NAMALWA (cell line): ENCODE measurements at places on chromosomes 11 and 22.

DNA sequence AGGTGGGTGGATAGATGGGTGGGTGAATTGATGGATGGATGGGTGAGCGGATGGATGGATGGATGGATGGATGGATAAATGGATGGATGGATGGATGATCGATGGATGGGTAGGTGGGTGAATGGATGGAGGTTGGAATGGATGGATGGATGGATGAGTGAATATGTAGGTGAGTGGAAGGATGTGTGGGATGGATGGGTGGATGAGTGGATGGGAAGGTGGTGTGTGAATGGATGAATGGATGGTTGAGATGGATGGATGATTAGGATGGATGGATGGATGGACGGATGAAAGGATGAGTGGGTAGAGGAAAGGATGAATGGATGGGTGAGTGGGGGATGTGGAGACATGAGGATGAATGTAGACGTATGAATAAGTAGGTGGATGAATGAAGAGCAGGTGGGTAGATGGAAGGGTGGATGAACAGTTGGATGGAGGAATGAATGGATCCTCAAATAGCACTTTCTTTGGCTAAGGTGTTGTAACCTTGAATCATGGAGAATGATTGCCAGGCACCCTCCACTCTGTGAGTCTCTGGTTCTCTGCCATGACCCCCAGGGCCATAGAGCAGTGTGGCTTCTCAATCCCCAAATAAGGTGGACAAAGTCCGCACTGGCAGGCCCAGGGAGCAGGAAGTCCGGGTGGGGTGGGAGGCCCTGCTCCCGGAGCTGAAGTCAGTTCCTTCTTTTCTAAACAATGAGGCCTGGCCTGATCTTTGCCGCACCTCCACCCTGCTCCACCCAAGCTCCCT, 36.9 kb downstream of the IGF2 start:
- DNase-seq = no peak

- DNase-seq = no peak
Measured at GRCh38 chr11:35787013-35787504, 124.5 kb downstream of the TRIM44 start.

GRCh38 chr11:113263458-113264259, 50.7 kb upstream of the TTC12 start:
- DNase-seq = no peak

DNA sequence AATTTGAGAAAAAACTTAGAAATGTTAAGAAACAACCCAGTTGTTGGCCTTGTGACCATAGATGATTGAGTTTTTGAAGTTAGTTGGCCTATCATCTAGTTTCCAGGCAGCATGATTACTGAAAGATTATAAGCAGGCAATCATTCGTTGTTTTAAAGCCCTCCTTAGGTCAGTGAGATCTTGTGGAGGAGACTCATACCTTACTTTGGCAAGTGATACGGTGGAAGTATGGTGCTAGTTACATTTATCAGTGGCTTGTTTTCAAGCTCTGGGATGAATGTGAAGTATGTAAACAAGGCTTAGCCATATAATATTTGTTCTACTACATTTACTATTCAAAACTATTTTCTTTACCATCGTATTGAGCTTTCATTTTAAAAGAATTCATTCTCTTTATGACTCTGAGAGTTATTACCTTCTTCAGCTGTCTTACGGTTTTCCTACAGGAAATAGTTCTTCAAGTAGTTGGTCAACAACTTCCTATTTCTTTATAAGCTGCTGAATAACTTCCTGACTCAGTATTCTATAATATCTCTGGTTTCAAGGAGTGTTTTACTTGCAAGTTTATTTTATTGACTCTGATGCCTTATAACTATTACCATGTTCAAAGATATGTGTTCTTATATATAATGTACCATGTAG, 7.3 kb downstream of the YAP1 start:
- DNase-seq = no peak

GRCh38 chr11:1875093-1875850, 16.4 kb downstream of the PRR33 start:
- DNase-seq = no peak

GRCh38 chr11:124511745-124512144, 31.7 kb downstream of the OR8B12 start:
- no peak for DNase-seq

GRCh38 chr11:77882396-77882795, 61.5 kb downstream of the AAMDC start:
- DNase-seq = no peak

DNA sequence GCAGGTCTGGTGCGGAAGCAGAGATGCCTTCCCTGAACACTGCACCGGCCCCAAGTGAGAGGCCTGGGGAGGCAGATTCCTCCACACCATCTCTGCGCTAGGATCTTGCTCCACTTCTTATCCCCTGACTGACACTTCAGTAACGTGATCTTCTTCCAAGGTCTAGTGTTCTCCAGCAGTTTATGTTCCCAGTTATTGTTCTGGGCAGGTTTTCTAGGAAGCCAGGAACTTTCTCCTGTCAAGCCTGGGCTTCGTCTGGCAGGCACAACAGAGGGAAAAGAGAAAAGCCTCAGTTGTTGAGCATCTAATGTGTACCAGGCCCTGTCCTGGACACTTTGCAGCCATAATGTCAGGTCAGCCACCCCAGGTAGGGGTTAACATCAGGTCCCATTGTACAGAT, 10.5 kb downstream of the CD82 start:
- DNase-seq = no peak

DNA sequence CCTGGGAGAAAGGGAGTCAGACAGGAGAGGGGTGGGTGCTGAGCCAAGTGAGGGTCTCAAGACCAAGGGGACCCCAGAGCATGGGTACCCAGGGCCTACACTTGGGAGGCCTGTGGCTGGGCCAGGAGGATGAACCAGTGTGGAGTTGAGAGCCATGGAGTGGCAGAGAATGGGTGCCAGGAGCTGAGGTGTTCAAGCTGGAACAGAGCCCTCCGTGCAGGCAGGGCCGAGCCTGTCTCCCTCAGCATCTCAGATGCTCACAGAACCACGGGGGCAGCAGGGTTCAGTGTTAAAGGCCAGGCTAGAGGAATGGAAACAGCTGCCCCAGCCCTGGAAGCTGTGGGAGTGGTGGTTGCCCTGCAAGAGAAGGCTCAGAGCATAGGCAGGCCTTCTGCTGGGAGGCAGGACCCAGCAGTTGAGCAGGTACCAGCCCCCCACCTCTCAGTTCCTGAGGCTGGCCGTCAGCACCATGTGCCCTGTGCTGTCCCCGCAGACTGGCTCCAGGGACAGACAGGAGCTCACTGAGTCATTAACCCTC, 32.3 kb downstream of the RSPH14 start:
- DNase-seq = no peak
